CD4-positive, alpha-beta T cell treated with Interleukin-21 for 1 hour (primary cell): ENCODE measurements at places on chromosomes 2 and 18.
A peak's percentile ranks its signal among the peaks of the same experiment; 100 is the strongest.

GRCh38 chr18:12085786-12086185 lies 7.9 kb upstream of the ANKRD62 start:
- DNase-seq = no peak

DNA sequence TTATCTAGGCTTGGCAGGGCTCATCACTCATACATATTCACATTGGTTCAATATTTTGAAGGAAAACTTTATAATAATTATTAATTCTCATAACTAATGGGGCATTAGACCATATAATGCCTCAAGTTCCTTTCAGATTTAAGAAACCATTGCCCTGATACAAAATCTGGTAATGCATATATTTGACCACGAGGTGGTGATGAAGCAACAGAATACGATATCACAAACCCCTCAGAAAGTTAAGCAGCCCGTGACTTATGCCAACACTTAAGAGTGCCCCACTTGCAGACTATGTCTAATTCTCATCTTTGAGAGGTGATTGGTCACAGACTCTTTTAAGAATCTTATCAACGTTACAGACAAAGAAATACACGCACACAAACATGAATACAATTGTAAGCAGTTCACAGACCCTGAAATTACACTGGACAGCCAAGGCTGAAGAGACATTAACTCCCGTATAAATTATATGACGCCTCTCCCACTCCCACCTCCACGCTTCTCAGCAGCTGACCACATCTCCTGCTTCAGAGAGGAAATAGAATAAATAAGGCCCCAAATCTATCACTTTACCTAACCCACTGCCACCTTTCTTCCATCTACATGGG lies 20.7 kb upstream of the DNAH6 start:
- peak; percentile 82 for DNase-seq

GRCh38 chr2:238568455-238569440 lies 142.0 kb downstream of the ASB1 start:
- DNase-seq = no peak

- no peak for DNase-seq
These were observed 335.0 kb upstream of the NT5C1B start for GRCh38 chr2:18924386-18924785.

- DNase-seq = no peak
These were observed 1.2 kb downstream of the TLX2 start for GRCh38 chr2:74515271-74515980.

DNA sequence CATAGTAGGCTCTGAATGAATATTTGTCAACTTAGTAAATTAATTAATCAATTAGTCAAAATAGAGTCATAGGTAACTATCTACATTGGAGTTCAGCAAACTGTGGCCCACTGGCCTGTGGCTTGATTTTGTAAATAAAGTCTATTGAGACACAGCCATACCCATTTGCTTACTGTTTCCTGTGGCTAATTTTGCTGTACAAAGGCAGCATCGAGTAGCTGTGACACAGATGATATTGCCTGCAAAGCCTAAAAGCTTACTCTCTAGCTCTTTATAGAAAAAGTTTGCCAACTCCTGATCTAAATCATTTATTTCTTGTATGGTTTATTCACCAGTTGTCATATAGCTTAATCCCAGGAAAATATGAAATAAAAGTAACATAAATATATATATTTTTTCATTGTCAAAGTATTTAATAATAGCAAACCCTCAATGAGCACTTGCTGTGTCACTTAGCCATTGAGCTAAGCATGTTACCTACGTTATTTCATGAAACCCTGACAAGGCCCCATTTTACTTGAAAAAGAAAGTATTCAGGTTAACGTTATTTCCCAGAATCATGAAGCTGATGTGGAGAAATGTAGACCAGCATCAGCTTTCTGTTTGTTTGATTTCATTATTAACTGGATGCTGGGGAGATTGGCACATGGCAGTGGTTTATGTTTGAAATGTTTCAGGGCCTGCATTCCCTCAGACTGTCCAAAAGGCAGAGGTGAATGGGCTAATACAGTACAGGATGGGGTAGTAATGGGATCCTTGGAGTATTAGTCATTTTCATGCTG lies 69.6 kb downstream of the ICOS start:
- peak; percentile 61 for DNase-seq

DNA sequence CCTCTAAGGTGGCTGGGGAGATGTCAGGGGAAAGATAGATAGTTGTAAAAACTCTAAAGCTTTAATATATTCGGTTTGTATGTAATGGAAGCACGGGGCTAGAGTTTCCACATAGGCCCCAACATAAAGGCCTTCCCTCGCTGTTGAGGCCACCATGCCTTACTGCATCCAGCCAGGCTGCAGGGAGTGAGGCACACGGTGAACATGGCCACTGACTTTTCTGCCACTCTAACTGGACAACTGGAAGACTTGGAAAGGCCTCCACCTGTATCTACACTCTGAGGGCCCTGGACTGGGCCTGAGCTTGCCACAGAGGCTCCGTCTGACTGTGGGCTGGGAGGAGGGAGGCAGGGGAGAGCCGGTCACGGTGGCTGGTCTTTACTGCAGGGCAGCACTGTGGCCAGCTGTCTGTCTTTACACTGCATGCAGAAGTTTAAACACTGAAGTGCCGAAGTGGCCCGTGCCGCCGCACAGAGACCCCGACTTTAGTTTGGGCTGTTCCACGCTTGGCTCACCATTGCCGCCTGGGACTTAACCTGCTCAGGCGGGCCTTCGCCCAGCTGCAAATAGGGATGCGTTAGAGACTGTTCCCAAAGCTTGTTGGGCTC lies 66.7 kb downstream of the EMILIN2 start:
- no peak for DNase-seq

DNA sequence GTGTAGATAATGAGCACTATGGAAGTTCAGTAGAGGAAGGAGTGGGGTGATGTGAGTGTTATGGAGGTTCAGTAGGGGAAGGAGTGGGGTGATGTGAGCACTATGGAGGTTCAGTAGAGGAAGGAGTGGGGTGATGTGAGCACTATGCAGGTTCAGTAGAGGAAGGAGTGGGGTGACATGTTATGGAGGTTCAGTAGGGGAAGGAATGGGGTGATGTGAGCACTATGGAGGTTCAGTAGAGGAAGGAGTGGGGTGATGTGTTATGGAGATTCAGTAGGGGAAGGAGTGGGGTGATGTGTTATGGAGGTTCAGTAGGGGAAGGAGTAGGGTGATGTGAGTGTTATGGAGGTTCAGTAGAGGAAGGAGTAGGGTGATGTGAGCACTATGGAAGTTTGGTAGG lies 116.3 kb upstream of the SMAD7 start:
- no peak for DNase-seq

- no peak for DNase-seq
These were observed 63.9 kb downstream of the LRRFIP1 start for GRCh38 chr2:237691029-237691907.

DNA sequence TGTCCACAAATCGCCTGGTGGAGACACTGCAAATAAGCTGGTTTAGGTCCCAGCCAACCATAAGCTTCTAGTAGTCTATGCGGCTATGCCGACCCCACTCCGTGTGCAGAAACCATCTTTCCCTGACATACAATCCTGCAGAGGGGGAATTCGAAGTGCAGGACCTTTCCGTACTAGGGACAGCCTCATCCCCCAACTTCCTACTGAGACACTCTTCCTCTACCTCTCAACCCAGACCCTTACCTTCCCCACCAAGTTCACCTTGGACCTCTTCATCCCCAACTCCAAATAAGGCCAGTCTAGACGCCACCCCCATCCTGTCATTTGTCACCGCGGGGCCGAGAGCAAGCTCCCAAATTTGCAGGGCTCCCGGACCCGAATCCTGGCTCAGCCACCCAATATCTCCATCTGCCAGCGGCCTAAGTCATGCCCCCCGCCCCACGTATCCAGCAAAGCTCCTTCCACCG lies 496 bp downstream of the SUCLG1 start:
- DNase-seq = peak; percentile 21

GRCh38 chr2:11330457-11331142 lies 13.8 kb downstream of the ROCK2 start:
- no peak for DNase-seq

- DNase-seq = no peak
These were observed 37.5 kb upstream of the PTH2R start for GRCh38 chr2:208369091-208369490.

GRCh38 chr2:102052365-102052764 lies 60.6 kb downstream of the IL1R2 start:
- DNase-seq = no peak

DNA sequence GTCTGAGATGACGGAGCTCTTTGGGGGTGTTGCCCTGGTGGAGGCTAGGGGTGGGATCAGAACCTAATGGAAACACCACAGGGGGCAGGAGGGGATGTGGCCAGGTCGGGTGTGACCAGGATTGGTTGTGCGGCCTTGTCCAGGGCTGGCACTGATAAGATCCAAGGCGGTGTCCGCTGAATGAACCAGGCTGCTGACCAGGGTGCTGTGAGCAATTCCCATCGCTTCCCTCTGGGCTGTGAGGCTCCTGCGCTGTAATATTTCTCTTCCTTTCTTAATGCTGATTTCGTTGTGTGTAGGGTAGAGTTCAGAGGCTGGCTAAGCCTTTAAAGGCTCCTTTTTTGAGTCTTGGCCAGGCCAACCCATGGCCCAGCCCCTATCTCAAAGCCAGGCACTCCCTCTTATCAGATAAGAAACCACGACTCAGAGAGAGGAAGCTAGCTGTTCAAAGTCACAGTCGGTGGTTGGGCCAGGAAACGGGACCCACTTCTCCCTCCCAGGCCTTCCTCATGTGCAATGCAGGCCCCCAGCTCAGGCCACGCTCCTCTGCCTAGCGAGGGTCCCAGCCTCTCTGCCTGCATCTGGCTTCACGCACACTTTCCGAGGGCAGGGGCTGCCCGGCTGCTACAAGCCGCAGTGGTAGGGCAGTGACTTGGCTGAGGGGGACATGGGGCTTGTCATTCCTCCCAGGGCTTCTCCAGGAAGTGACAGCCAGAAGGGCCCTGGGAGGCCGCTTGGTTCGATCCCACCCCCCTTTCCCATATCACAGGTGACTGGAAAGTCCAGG lies 26.0 kb upstream of the FOSL2 start:
- DNase-seq = peak; percentile 84

GRCh38 chr2:41170589-41170988 lies 718.7 kb upstream of the SLC8A1 start:
- DNase-seq = no peak

- no peak for DNase-seq
These were observed 15.2 kb downstream of the M1AP start for GRCh38 chr2:74632939-74633312.

- DNase-seq = no peak
These were observed 48.0 kb downstream of the CENPO start for GRCh38 chr2:24840962-24841945.

DNA sequence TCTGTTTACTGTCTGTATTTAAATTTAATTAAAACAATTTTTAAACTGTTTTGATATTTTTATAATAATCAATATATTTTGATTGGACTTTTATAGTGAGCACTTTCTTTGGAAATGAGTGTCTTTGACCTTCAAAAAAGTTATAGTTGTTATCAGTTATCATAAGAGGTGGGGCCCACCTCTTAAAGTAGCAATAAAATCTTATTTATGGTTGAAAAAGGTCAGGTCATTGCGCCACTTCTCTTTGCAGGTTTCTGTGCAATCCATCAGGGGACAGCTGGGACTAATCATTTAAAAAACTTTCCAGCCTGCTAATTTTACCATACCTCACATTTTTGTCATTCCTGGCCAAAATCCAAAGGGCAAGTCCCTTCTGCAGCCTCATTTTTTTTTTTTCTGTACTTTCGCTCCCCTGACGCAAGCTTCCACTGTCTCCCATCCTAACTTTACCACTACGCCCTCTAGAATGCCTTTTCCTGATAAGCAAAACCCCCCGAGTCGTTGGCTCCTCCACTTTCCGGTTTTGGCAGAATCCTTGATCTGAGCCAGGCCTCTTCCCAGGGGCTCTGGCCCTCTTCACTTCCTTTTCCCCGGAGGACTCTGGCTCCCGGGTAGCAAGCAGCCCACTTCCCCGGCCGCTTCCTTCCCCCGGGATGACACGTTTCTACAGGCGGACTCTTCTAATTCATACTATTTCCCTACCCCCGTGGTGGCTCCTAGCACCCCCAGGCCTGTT lies 1.1 kb upstream of the SEH1L start:
- DNase-seq = no peak

DNA sequence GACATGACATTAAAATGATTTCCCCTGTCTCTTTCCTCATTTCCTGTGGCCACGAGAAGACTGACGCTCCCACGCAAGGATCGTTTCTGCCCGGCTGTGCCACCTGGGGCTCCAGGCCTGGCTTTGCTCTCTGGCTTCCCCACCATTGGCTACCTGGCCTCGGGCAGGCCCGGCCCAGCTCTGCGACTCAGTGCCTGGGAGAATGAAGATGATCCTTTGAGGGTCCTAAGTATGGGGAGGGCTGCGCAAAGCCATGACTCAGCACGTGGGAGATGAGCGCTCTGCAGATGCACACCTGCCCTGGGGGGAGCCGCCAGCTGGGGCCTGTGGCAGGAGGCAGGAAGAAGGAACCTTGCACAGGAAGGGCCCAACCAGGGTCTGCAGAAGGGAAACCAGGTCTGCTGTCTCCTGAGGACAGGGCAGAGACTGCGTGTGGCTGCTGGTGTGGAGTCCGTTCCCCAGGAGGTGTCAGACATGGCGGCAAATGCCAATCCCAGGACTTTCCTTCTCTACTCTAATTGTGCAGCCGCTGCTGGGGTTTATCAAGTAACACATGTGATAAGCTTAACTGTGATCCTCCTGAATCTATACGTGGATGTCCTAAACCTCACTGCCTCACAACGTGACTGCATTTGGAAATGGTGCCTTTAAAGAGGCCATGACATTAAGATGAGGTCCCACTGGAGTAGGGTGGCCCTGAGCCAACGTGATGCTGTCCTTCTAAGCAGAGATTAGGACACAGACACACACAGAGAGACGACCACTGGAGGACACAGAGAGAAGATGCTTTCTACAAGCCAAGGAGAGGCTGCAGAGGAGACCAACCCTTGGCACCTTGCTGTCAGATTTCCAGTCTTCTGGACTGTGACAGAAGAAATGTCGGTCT lies 32.9 kb downstream of the MBP start:
- peak; percentile 48 for DNase-seq

GRCh38 chr2:58063641-58064040 lies 17.0 kb downstream of the VRK2 start:
- DNase-seq = no peak

- DNase-seq = no peak
These were observed 34.3 kb upstream of the DNMT3A start for GRCh38 chr2:25375989-25376545.

GRCh38 chr2:193824474-193824873 lies 1629.7 kb upstream of the TMEFF2 start:
- DNase-seq = no peak

DNA sequence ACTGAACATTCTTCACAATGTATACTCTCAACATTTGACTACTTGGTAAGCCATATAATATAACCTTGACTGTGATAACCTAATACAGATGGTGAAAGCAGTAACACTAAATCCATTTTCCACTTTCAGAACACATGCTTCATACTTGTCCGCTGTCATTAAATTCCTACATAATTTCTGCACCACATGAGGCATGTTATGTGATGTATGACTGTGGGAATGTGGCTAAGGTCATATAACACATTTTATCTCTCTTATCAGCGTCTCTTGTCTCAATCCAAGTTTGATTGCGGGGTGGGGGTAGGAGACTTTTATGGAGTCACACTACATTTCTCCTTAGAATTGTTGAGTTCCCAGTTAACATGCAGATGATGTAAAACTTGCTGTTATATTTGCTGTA lies 110.9 kb downstream of the MTCL1 start:
- DNase-seq = no peak
